ENCODE measurements at places on chromosomes 4 and X.

DNA sequence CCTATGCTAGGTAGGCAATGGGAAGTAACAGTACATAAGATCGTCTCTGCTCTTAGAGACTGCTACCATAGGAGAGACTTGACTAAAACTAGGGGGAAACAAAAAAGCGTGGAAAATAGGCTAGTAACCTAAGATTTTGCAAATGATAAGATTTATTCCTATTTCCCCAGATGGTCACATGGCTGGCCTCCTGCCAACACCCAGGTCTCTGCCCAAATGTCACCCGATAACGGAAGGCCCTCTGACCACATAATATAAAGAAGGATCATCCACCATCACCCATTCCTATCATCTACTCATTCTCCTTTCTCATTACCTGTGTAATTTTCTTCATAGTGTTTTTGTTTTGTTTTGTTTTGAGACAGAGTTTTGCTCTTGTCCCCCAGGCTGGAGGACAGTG is 4.7 kb downstream of the LAMP2 start:
- no peak for DNase-seq

- no peak for DNase-seq
Observed at GRCh38 chrX:10120331-10120730, 36.4 kb upstream of the CLCN4 start.

- no peak for DNase-seq
Observed at GRCh38 chrX:154791467-154791866, 13.8 kb downstream of the MPP1 start.

- DNase-seq: no peak
Observed at GRCh38 chr4:182111586-182111985, 131.6 kb upstream of the TENM3 start.

GRCh38 chrX:105822138-105823091 is at the start of gene NRK:
TSS of gene NRK (plus strand) at chrX:105822539. CDS start at chrX:105822846, 307 bp downstream.
- DNase-seq: no peak

DNA sequence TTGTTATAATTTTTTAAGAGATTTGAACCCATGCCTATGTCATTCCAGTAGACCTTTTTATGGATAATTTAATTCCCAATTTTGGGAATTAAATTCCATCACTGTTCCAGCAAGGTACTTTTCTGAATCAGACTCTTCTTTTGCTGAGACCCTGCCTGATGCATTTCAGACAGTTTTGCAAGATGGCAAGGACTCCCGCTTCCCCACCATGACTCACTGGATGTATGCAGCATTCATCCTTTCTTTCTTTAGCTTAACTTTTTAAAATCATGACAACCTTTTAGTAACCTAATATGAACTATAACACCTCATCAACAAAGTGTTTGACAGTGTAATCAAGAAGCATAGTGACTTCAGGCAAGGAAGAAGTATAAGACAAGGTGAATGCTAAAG is 178.1 kb upstream of the LEF1 start:
- no peak for DNase-seq

- DNase-seq: no peak
Observed at GRCh38 chrX:151776181-151776731, 41.7 kb downstream of the CNGA2 start.

DNA sequence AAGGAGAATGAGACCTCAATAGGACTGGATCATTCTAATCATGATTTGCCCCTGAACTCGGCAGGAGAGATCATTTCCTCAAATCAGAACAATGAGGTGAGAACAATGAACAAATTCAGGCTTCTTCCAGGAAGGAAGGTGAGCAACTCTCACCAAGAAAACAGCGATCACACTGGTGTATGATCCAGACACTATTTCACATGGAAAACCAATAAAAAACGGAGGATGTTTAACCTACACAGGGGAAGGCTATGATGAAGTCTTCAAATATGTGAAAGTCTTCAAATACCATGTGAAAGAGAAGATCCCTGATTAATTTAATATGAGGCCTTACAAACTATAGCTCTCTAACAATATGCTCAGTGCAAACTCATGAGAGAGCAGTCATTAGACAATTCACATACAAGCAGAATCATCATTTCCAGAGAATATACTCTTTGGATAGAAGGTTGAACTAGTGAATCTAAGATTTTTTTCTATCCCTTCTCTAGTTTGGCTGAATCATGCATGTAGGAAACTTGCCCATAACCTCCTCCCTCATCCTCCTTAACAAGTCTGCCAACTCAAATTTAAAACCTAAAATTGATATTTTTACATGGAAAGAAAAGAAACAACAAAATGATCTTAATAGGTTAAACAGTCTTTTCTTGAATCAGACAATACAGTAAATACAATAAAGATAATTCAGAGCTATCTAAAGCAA is 122.5 kb downstream of the ADAMTS3 start:
- no peak for DNase-seq

Data from activated naive CD8-positive, alpha-beta T cell treated with anti-CD3 and anti-CD28 coated beads for 36 hours (primary cell).